Psoas muscle (tissue), 8 donors: ENCODE measurements at places on chromosomes 7 and 10. TPM values are rescaled to one million over a fixed set of nuclear protein-coding genes. Genes with fewer than 3 reads are reported as not detected.

GRCh38 chr10:22837771-22838170, 90.1 kb upstream of the ARMC3 start:
- no peak for DNase-seq

The ADCY1 gene
- total RNA-seq, result 4.3 TPM

DNA sequence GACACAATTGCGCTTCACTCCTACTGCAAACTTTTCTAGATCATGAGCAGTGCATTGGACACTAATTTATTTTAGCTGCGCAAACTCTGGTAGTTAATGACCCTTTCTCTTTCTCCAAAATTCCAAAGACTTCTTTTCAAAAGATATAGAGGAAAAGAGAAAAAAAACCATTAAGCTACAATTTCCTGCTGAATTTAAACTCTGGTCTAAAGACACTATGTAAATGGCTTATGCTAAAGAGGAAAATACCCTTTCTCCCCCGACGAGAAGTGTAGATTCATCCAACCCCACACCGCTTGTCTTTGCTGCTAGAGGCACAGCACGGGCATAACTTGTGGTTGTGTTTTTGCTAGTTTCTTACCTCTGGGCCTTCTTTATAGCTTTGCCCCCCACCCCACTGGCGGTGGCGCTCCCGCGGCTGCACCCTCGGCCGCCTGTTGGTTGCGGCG, 84.1 kb downstream of the SNX10 start:
- DNase-seq, result no peak

The ZNF853 gene
- 10.4 TPM for total RNA-seq

The SPDYE16 gene
- not detected for total RNA-seq

DNA sequence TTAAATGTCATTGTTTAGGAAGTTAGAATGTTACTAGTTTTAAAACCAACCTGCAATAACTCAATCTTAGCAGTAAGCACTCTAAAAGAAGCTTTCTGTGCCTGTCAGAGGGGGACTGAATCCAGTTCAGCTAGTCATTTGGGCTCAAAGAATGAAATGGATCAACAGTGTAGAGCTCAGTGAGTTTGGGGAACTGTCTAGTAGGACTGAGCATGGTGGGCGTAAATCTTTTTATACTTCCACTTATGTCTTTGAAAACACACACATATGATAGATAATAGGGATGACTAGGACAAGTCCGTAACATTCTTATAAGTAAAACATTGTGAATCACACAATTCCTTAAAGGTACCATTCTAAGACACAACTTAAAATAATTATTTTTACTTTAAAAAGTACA, 11.5 kb downstream of the GSAP start:
- no peak for DNase-seq

The ITPRID1 gene
- not detected for total RNA-seq

The STEAP2 gene
- 3.7 TPM for total RNA-seq

The XPNPEP1 gene
- 62.3 TPM for total RNA-seq

The TMEM236 gene
- 0.59 TPM for total RNA-seq

The RBM17 gene
- 74.4 TPM for total RNA-seq

The PRR15 gene
- total RNA-seq, result 0.32 TPM

The PIK3CG gene
- total RNA-seq, result 1.2 TPM

GRCh38 chr7:41858201-41858600, 155.3 kb upstream of the INHBA start:
- DNase-seq, result no peak

DNA sequence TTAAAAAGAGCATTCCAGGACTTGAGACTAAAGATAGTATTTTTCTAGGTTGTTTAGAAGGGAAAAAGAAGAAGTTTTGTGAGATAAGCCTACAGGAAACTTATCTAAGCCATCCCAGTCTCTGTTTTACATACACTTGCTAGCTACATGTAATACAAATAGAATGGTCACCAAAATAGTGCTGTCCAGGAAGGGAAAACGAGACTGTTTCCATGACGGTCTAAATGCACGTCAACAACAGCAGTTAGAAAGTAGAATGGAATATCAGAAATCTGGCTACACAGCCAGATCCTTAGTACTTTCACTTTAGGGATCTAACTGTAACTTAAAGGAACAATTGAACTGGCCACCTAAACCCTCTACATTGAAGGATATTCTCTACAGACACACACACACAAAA, 117.6 kb downstream of the TSPAN12 start:
- no peak for DNase-seq

The FGF8 gene
- total RNA-seq, result not detected

- DNase-seq, result no peak
Observed at GRCh38 chr7:17302575-17303142, 4.2 kb downstream of the AHR start.
